ENCODE measurements at places on chromosomes 5 and 9.

DNA sequence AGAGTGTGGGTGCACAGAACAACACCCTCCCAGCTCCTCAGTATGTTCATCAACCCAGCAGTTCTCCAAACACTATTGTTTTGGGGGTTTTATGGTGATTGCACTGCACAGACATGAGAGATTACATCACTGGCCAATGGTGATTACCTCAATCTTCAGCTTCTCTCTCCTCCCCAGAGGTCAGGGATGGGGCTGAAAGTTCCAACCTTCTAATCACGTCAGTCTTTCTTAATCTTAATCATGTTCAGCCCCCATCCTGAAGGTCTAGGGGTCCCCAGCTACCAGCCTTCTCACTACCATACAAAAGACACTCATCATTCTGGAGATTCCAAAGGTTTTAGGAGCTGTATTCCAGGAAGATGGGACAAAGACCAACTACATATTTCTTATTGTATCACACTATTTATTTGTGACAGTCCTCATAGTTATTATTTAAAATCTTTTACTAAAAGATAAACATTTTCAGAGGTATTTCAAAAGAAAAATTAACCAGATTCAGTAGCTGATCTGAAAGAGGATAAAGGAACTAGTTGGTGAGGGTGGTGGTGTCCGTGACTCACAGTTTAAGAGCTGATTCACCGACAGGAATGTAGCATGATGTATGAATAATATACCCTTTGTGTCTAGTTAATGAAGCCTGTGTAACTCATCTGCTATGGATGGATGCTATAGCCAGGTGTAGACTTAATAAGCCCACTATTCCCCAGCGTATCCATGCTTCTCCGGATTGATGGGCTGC lies 35.6 kb downstream of the RASEF start:
- peak; percentile 93 for DNase-seq

GRCh38 chr9:9790216-9790872 lies 822.5 kb downstream of the PTPRD start:
- DNase-seq, result peak; percentile 50

GRCh38 chr9:132498531-132499210 lies 83.7 kb upstream of the BARHL1 start:
- no peak for DNase-seq

- DNase-seq, result peak; percentile 26
Observed at GRCh38 chr9:126420643-126421564, 94.3 kb downstream of the MVB12B start.

DNA sequence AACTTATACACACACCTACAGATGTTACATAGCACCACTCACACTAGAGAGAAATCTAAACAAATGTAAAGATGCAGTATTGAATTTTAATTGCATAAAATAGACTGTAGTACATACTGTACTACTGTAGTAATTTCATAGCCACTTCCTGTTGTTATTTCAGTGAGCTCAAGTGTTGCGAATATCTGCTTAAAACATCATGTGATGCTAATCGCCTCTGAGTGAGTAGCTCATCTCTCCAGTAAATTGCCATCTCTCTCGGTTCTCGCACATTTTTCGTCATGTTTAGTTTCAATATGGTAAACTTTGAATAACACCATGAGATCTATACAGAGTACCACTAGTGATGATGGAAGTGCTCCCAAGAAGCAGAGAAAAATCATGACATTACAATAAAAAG lies 22.0 kb upstream of the ARHGEF28 start:
- no peak for DNase-seq

DNA sequence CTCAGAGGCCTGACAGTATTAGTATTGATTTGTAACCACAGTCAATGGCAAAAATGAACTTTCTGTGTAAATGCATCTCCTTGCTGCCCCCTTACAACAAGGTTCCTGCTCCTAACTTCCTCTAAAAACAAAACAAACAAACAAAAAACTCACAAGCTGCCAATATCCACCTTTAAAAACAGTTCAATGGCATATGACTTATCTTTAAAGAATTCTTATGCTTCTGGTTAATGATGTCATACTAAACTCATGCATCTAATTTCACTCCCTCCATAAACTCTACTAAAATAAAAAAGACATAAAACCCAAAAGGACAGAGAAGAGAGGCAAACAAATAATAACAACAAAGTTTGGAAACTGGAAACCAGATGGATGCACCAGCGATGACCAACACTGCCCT lies 9.0 kb upstream of the OR1N1 start:
- DNase-seq, result no peak

DNA sequence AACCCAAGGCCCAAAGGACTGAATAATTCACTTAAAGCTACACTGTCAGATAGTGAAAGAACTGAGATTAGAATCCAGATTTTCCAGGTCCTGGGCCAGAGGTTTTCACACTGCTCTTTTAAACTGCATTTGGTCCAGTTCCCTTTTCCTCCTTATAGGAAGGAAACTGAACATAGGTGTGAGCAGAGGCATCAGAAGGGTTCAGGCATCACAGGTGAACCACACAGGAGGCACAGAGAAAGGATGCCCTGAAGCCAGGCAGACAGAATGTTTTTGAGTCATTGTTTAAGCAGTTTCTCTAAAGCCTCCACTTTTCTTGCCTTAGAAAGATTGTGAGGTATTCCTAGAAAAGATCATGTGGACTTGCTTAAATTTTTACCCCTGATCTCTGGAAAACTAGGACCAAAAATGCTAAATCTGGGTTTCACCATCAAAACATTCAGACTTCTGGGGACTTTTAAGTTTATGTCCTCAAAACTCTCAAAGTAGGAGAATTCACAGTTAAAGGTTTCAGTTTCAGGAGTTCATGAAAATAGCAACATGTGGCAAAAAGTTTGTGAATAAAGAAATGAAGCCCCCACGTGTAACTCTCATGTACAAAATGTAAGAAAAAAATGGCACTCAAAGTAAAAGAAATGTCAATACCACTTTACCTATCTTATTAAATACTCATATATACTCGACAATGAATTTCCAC lies 386.1 kb downstream of the NTRK2 start:
- DNase-seq, result no peak

- peak; percentile 84 for DNase-seq
Observed at GRCh38 chr5:15009420-15009819, 137.8 kb upstream of the ANKH start.

DNA sequence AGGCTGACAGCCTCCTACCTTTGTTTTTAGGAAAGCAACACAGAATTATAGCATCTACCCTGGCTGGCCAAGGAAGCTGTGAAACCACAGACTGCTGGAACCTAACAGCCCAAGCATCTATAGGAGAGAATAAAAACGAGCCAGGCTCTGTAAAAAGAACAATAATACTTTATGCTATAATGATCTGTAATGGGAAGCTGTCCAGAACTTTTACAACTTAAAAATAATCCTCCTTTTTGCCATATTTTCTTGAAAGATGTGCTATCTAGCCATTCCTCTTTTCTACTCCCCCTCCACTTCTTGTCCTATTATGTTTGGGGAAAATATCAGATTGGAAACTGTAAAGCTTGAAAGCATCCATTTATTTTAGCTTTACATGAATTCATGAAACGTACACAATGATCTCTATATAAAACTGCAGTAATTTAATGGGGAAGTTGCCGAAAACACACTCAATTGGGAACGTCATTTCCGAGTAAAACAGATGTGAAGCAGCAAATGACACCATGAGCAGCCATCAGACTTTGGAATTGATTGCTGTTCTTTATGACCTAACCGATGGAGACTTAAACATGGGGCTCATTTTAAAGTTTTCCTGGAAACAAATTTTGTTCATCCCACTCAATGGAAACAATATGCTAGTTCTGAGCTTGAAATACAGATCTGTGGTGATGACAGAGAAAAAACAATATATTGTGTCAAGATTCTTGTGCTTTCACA lies 450.3 kb upstream of the CLINT1 start:
- no peak for DNase-seq

DNA sequence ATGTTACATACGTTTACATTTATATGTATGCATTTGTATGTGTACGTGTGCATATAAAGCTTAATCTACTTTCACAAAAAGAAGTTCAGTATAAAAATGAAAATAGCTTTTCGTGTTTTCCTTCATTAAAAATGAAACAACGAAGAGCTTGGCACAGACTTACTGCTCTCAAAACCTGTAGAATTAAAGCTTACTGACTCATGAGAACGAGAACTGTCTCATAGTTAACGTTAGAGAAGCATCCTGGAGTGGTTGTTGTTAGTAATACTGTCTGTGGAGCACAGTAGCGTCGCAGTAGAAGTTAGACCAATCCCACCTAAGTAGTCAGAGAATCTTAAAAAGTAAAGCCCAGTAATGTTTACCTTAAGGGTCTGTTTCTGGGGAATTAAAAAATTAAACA lies 1.3 kb downstream of the MAT2B start:
- peak; percentile 28 for DNase-seq

DNA sequence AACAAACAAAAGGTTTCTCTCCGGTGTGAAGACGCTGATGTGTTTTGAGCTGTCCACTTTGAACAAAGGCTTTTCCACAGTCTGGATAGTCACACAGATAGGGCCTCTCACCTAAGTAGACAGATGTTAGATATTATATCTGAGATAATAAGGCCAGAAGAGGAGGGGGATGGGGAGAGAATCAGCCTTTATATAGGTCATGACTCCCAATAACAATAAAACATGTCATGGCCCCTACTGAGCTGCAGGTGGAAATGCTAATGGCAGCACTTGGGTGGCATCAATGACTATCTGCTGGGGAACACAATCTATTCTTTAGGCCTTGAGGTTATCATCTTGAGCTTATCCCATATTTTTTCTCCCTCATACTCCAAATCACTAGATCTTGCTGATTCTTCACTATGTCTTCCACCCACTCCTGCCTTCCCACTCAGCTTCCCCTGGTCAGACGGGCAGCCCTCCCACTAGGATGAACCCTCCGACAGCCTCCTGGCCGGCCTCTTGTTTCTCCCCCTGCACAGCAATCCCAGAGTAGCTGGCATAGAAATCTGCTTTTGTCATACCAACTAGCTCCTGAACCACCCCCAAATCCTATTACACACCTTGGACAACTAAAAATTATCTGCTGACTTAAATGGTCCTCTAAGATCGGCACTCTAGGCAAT lies 11.5 kb upstream of the SLC35D2 start:
- no peak for DNase-seq

- DNase-seq, result no peak
Observed at GRCh38 chr9:79742110-79742721, 170.5 kb downstream of the TLE4 start.

DNA sequence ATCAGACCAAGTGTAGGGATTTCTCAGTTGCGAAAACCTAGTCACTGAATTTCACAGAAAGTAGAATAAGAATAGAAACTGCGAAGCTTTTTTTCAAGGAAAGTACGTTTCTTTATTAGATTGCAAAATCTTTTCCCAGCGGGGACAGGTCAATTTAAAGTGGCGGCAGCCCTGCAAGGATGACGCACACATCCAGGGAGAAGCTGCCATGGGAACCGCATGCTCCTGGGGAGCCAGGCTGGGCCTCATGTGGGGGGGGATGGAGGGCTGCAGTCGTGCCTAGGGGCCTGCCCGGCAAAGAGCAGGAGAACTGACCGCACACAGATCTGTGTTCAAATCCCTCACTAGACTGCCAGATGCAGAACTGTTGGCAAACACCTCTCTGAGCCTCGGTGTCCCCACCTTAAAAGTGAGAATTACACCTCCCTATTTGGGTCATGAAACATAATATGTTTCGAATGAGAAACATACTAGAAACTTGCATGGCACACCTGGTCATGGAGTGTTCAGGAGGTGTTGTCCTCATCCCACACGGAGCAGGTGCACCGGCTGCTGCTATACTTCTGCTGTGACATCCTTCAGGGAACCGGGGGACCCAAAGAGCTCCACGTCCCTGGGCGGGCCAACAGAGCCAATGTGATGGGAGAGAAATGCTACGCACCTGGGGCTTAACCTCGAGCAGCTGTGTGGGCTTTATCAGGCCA lies 127.8 kb upstream of the PHYKPL start:
- no peak for DNase-seq

GRCh38 chr5:139969318-139969717 lies 73.8 kb downstream of the NRG2 start:
- DNase-seq, result no peak
